ENCODE measurements at places on chromosomes 11 and 22.

GRCh38 chr22:46929046-46929709 lies 166.7 kb downstream of the TBC1D22A start:
- DNase-seq = no peak

DNA sequence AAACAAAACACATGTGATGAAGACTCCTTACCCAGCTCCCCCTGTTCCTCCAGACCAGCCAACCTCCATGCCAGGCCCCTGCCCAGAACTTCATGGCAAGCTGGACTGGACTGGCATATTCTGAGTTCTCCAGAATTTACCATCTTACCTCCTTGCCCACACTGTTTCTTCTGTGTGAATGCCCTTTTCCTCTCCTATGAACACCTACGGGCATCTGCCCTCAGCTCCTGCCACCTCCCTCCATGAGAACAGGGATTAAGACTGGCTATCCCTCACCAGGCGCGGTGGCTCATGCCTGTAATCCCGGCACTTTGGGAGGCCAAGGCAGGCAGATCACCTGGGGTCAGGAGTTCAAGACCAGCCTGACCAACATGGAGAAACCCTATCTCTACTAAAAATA lies 6.4 kb upstream of the AIFM3 start:
- DNase-seq = no peak

DNA sequence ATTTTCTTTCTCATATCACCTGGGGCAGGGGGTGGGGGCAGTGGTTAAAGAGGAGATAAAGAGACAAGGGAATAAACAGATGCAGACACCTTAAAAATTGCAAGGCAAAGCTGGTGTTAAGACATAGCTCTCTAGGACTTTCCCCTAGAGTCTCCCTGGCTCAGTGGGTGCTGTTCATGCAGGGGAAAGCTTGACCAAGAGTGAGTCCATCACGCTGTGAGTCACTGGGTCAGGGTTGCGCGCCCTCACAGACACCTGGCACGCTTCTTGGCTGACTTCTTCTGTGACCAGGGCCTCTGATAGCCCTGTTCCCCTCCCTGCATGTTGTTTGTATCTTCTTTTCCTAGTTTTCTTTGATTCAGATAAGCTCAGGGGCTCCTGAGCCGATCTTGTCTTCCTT lies 31.9 kb downstream of the COMMD9 start:
- no peak for DNase-seq

DNA sequence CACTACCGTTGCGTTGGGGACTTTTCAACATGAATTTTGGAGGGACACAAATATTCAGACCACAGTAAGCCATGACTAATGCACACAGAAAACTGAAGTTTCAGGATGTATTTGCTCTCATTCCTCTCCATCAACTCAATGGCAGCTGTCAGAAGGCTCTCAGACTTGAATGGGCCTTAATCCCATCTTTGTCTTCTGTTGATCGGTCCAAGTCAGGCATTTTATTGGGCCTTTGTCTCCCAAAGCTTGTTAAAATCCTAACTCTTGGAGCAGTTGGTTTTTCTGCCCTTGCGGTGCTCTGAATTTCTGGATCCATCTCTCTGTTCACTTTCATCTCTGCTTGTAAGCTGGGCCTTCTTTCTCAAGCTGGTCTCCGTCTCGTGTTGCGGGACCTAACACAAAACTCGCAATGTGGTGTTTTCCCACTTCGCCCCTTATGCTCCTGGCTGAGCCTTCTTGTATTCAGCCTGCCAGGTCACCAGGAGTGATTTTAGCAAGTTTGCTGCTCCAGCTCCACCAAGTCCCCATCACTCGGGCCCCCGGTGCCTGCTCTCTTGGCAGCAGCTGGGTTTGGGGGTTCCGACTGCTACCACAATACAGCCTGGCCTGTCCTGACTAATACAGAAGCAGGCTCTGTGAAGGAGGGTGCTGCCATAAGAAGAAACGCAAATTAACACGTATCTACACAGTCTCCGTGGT lies 27.0 kb downstream of the TSPAN32 start:
- DNase-seq = no peak

DNA sequence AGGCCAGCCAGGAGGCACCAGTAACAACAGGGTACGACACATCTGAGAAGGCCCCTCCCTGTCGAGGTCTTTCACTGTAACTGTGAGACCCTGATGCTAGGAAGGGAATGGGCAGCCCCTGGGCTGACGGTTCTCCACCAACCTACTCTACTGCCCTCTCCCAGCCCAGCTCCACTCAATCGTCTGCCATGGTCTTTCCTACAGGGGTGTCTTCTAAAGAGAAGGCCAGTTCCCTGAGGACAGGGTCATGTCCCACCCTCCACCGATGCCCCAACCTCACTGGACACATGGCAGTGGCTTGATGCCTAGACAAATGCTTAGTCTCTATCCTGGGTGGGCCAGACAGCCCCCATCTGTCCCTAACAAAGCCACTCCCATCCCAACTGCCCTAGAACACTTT lies 46.0 kb upstream of the SLC25A1 start:
- no peak for DNase-seq

DNA sequence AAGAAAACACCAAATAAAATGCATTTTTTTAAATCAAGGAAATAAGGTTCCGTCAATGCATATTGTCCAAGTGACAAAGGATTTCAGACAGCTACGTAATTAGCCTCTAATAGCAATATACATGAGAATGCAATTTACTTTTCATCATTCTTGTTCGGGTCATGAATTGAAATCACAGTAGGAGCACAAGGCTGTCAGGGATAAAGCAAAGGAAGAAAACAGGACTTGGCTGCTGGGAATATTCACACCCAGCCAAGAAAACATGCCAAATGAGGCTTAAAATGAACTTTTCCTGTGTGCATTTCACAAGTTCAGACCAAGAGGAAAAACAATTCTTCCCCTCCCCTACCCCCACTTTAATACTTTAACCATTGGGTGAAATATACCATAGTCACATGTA lies 188.6 kb downstream of the CWF19L2 start:
- no peak for DNase-seq

DNA sequence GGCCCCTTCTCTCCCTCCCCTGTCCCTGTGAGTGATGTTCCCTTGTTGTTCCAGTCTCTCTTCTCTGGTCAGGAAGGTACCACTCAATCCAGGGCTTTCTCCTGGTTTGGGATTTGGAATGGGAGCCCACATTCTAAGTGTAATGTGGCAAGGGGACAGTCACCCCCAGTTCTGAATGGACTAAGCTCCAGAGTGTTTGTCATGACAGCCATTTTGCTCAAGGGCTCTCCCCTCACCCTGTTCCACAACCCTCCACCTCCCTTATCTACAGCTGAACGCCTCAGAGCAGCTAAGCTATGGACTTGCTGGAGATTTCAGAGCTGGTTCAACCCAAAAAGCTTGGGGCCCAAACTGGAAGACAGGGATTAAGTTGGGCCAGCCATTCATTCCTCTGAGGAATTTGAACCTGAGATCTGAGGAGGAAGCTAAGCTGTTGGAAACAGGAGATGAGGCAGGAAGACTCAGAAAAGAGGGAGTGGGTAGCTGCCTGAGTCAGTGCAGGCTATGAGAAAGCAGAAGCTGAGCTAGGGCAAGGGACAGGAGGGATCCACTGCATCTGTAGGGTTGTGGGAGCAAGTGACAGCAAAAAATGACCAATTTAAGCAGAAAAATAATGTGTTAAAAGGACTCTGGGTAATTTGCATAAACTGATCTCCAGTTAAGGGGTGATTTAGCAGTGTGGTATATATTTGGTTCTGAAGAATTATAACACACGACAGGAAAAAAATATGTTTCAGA lies 22.9 kb upstream of the FCHSD2 start:
- DNase-seq = no peak

- DNase-seq = peak; percentile 54
Measured at GRCh38 chr11:63768237-63769041, at the start of gene ZFTA. ZFTA (minus strand) TSS chr11:63768775; CDS start chr11:63768622, 153 bp downstream.

DNA sequence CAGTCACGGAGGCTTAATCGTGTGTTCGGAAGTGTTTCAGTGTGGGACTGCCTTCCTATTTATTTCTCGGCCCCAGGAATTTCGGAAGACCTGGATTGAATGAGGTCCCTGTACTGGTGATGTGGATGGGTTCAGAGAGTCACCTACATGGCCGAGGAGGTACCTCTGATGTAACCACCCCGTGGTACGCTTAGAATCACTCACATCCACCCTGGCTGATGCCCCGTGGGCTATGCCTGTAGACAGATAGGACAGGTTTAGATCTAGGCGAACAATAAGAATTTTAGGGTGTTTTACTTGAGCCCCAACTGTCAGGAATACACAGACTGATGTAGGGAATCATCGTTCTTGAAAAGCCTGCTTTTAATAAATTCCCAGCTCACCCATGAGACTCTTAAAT lies 2.0 kb downstream of the MPPED1 start:
- DNase-seq = no peak

- no peak for DNase-seq
Measured at GRCh38 chr11:46846510-46846830, 390 bp upstream of the CKAP5 start.

DNA sequence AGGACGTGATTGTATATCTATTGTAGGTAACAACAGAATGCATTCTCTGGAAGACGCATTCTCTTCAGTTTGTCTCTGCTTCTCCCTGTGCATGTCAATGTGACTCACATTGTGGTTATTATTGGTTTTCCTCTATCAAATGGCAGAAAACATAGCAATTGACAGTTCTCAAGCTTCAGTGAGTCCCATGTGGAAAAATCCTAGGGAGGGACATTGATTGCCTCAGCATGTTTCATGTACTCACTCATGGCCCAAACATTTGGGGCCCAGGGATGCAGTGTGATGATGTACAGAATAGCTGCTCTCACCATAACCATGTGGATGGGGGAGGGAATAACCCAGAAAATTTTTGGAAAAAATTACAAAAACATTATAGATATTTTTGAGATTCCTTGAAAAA lies 9.3 kb upstream of the ARL14EP start:
- no peak for DNase-seq

DNA sequence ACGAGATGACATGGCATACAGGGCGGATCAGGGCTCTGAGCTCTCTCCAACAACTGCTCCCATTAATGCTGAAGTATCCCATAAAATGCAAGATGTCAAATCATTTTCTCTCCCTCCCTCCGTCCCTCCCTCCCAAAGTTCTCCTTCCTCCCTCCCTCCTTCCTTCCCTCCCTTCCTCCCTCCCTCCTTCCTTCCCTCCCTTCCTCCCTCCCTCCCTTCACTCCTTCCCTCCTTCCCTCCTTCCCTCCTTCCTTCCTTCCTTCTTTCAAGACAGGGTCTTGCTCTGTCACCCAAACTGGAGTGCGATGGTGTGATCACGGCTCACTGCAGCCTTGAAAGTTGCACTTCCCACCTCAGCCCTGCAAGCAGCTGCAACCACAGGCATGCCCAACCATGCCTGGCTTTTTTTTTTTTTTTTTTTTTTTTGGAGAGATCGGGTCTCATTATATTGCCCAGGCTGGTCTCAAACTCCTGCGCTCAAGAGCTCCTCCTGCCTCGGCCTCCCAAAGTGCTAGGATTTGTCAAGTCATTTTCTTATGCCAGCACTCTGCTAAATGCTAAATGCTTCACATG lies 38.2 kb downstream of the TXN2 start:
- no peak for DNase-seq

DNA sequence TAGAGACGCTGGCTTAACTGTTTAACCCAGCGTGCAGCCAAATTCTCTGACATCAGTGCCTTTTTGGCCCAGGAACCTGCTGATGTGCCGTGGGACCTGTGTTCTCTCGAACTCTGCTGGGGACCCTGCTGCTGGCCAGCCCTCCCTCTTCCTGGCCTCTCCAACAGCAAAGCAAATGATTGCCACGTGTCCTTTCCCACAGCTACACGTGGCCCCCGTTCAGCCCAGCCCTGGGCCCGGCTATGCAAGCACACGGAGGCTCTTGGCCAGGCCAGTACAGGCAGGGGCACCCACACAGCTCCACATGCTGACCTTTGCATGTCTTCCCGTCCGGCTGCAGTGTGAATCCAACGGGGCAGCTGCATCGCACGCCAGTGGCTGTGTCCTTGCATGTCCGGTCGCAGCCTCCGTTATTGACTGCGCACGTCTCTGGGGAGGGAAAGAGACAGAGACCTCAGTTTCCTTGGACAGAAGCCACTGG lies 51.6 kb upstream of the TTLL12 start:
- no peak for DNase-seq

DNA sequence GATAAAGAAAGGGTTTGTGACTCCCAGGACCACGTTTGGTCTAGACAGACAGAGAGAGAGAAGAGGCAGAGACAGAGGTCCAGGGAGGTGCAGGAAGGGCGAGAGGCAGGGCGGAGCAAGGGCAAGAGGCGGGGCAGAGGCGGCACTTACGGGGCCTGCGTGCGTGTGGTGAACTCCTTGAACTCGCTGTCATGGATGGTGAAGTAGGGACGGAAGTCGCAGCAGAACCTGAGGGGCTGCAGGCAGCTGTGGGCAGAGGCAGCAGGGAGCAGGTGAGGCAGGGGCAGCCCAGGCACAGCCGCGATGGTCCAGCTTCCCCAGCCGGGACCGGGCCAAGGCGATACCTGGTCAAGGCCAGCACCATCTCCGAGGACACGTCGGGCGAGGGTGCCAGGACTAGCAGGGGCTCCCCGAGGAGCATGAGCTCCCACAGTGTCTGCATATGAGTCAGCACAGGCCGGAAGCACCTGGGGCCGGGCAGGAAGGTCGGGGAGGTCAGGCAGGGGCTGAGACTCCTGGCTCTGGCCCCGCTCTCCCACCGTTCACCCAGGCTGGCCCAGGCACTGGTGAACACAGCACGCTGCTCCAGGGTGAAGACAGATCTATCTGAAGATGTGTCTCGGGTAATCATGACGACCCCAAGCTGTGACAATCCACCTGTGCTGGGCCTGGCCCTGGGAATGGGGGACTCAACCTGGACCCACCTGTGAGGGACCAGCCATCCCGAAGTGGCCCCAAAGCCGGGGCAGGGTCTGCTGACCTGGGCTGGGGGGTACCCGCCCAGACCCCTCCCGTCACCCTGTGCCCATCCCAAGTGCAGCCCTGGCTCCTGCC lies 7.2 kb upstream of the PLXNB2 start:
- DNase-seq = peak; percentile 73

- DNase-seq = no peak
Measured at GRCh38 chr11:128714881-128715280, 21.0 kb downstream of the FLI1 start.

GRCh38 chr11:116890193-116890592 lies 52.8 kb upstream of the APOA1 start:
- peak; percentile 10 for DNase-seq

- no peak for DNase-seq
Measured at GRCh38 chr11:69919659-69920344, 100.6 kb upstream of the FGF3 start.

DNA sequence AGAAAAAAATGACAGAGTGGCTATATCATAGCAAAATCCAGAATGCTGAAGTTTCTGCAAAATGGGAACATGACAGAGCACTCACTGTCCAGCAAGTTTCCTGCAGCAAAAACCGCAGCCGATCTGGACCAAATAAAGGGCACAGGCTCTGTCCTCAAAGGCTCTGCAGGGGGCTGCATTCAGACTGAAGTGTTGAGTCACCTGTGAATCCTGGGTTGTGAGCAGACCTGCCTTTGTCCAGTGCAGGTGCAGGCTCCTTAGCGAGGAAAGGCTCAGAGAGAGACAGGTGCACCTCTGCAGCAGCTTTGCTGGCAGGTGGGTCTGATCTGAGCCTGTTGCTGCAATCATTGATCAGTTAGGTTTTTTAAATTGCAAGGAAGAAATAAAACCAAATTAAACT lies 29.3 kb upstream of the NFAM1 start:
- no peak for DNase-seq

GRCh38 chr22:35250156-35250555 lies 7.1 kb upstream of the HMGXB4 start:
- DNase-seq = no peak

Measured in T-helper 2 cell treated with Interferon-gamma antibody and Interleukin-4, amounts not matched to agents 5 μg/mL and 100 μg/mL, for 36 hours (primary cell).